Neural progenitor cell (in vitro differentiated cells): ENCODE measurements at places on chromosomes 12 and 14.

GRCh38 chr12:123948796-123949769 is 23.5 kb downstream of the CCDC92 start:
- DNase-seq, result peak; percentile 21

GRCh38 chr14:94099006-94099405 is 11.5 kb upstream of the IFI27 start:
- DNase-seq, result no peak

DNA sequence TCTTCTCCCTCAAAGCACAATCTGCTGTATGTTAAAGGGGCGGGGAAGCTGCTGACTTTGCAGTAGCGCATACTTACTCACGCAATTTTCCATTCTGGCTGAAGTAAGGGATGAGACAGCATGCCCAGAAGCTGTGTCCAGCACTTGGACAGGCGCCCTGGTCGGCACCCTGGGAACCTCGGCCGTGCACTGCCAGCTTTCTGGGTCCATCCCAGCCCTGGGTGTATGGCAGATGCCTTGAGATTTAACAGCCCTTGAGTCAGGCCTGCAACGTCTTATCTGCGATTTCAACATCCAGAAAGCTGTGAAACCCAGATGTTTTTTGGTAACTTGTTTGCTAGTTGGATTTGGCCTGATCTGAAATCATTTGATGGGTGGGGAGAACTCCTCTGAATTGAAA is 16.1 kb downstream of the EML1 start:
- no peak for DNase-seq

DNA sequence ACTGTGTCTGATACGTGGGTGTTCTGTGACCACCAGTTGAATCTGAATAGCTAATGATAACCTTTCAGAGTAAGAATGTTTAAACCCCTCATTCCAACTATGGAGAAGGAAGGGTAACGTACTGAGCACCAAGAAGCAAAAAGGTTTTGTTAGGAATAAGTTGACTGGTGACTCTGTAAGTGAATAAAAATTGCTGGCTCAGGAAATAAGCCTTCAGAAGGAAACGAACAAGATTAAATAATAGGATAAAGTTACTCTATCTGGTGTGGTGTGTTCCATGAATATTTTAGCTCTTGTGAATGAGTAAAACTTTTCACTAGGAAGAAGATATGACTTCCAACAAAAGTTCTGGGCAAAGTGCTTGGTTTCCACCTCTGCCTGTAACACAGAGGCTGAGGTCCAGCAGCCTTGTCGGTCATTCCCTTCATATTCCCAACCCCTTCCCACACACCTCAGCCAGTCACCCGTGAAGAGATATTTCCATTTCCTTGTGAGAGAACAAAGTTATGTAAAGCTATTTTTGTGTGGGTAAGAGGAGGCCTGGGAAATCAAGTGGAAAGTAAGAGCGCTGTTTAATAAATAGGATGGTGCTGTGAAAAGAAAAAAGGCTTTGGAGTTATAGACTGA is 47.1 kb downstream of the ARF6 start:
- DNase-seq, result no peak

DNA sequence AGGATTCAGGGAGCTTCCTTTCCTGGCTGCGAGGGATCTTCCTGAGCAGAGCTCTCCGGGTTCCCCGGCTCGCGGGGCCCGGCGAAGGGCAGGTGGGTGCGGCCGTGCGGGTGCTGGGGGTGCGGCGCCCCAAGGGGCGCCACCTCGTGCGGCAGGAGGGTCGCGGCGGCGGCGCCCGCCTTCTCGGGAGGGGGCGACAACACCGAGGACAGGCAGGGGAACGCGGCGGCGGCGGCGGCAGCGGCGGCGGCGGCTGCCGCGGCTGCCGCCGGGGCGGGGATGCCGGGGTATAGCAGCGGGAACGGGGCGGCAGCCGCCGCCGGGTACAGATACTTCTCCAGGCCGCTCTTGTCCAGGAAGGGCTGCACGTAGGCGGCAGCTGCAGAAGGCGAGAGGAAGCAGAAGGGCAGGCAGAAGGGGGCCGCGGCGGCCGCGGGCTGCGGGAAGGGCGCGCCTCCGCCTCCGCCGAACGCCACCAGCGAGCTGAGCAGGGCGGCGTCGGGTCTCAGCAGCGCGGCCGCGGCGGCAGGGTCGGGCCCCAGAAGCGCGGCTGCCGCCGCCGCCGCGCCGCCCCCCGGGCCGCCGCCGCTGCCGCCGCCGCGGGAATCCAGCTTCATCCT is 2.7 kb downstream of the BHLHE41 start:
- DNase-seq, result peak; percentile 74

GRCh38 chr12:50524621-50525020 is 19.8 kb downstream of the DIP2B start:
- no peak for DNase-seq

DNA sequence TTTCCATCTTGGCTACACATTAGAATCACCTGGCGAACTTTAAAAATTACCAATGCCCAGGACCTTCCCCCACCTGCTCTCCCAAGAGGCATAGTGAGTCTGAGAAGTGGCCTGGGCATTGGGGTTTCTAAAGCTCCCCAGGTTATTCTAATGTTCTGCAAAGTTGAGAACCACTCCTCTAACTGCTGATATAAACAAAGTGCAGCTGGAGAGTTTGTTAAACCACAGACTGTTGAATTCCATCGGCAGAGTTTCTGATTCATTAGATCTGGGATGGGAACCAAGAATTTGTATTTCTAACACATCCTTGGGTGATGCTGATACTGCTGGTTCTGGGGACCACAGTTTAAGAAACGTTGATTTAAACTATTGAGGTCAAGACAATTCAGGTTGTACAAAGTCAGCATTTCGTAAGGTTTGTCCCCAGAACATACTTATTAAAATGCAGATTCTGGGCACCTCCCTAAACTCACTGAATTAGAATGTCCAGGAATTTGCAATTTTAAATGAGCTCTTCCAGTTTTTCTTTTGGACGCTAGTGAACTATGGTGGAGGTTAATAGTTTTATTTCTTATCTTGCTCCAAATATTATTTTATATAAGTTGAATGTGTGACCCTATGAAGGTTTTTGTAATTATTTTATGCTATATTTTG is 309.1 kb downstream of the NRXN3 start:
- DNase-seq, result no peak

GRCh38 chr12:18827913-18828312 is 90.0 kb downstream of the CAPZA3 start:
- no peak for DNase-seq

DNA sequence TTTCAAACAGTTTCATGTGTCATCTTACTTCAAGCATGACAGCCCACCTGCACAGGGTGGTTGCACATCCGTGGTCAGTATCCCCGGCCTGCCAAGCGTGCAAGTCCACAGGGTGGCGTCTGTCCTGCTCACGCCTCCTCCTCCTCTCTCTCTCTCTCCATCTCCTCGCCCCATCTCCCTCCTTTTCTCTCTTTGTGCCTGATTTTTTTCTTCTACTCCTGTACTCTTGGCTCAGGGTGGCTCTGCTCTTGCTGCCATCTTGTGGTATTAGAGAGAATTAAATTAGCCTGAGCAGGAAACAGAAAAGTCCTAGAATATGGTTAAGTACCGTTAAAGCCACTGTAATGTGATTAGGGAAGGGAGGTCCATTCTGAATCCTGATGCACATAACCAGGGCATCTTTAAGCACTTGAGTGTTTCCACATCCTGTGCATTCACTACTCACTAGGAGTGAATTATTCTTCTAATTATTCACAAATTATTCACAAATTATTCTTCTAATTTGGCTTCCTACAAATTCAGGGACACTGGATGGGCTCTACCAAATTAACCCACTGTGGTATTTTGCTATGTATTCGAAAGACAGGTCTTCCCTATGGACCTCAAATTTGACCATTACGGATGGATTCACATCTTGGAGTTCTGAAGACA is 25.5 kb upstream of the DTX1 start:
- peak; percentile 85 for DNase-seq

GRCh38 chr14:81269979-81270375 is 49.2 kb upstream of the GTF2A1 start:
- no peak for DNase-seq

- DNase-seq, result peak; percentile 79
These were observed 52.3 kb downstream of the NEUROD4 start for GRCh38 chr12:55072083-55072482.

DNA sequence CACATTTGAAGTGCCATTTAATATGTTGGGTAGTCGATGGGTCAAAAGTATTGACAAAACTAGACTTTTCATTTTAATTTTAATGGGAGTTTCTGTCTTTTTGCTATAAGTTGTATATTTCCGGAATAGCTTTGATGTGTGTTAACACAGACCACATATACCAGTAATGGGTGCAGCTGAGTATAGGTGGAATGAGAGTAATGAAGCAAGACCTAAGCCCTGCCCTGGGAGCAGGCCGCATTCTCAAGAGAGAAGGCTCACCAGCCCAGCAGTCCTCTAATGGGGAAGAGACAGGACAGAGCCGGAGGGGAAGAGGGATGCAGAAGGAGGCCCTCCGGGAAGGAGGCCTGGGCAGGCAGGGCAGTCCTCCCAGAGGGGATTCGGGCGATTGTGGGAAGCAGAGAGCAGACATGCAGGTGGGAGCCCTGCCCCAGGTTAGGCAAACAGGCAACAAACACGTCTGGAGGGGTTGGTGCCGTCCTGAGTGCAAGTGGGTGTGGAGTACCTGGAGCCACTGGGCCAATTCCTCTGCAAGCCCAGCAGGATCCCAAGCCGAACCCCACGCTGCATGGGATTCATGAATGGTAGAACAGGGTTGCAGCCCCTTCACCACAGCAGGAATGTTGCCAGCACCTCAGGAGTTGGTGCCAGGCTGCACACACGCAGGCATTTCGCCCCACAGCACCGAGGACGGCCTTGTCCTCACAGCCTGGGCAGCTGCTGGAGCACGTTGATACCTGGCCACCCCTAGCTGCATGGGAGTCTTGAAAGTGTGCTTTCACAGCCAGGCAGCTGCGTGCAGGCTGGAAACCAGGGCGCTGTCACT is 7.8 kb downstream of the CKB start:
- no peak for DNase-seq

DNA sequence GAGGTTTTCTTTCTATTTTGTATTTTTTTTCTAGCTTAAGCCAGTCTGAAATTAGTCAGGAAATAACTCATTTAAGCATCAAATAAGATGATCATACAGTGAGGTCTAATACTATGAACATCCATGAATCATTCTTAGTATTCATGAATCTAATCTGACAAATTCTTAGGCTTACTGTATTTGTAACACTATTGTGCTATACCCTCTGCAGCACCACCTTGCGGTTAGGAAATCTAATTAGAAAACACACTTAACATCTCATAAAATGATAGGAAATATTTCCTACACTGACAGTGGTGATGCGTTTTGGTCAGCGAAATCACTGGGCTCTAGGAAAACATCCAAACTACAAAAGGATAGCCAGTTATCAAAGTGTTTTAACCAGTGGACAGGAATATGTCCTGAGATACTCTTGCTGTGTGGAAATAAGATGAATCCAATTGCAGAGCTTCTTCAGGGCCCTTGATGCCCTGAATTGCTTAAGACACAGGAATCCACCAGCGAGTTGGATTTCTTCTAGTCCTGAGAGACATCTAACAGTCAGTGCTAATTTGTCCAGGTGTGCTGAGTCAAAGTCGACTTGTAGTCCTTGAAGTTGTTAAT is 109.3 kb upstream of the MYF6 start:
- DNase-seq, result peak; percentile 41

DNA sequence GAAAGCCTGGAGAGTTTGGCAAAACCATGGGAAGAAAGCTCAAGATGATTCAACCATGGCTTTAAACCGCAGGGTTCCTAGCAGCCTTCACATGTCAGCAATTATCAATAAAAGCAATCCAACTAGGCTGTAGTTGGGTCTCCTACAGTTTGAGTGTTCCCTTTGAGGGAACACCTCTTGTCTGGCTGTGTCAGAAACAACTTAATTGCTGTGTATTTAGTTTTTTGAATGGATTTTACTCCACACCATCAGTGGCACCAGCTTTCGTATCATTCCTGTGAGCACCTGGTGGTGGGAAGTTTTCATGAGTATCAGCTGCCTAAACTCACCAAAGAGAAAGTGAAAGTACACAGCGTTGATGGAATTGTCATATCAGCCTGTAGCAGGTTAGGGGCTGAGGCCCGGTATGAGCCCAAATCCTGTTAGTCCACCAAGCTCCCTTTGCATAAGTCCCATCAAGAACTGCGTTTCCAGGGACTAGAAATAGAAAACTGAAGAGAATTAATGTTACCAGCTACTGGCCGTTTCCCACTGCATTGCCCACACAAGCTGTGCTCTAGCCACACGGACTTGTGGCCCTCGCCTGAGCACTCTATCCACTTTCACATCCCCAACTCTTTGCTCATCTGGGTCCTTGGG is 10.9 kb upstream of the IL26 start:
- DNase-seq, result no peak

DNA sequence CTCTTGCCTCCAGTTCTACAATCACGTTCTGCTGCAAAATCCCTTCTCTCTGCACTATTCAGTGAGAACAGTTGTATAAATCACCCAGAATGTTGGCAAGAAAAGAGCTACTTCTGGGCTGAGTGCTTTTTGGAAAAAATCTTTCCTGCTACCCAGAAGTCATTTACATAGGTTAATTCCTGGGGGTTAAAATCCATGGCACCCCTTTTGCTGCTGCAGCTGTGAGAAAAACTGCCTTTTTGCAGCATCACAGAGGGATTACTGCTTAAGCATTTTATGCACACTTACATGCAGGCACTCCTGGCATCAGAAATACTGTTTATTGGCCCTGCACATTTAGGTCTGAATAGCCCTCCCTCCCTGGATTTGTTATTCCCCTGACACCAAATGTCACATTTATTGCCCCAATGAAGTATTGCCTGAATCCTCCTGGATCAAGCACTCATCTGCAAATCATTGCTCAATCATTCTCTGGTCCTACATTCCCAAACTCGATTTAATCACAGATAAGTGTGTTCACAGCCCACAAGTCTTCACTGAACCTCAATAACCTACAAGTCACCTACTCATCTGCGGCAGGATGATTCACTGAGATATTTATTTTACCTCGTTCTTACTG is 43.1 kb upstream of the CCDC196 start:
- no peak for DNase-seq

DNA sequence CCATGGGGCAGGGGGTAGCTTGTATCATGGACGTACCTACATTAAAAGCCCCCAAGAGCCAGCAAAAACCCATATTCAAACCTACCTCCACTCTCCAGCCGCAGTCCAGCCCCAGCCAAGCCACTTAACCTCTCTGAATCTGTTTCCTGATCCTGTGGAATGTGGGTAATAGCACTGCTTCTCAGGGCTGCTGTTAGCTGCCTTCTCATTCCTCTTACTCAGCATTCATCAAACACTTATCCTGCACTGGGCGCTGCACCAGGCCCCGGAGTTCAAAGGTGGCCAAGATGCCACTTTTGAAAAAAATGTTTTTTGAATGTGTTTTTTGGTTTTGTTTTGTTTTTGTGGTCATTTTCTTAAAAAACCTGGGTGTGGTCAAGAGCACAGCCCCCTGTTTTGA is 237.4 kb downstream of the CHST11 start:
- DNase-seq, result no peak

DNA sequence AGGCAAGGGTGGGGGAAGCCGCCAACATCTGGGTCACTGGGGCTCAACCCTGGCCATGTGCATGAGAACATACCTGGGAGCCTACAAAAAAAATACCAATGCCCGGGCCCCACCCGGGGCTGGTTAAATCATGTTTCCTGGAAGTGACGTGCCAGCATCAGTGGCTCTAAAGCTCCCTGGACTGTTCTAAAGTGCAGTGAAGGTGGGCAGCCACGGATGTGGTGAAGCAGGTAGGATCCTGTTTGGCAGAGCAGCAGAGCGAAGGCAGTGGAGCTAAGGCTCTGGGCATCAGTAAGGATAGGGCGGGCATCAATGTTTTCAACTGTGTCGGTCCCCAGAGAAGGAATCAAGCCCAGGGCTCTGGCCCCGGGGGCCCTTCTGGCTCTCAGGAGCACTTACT is 525 bp upstream of the GPR68 start:
- no peak for DNase-seq

GRCh38 chr14:105053996-105054395 is 11.2 kb downstream of the GPR132 start:
- DNase-seq, result no peak

GRCh38 chr12:47473091-47473490 is 232.7 kb downstream of the RPAP3 start:
- no peak for DNase-seq
